ENCODE measurements at places on chromosomes 4 and X. TPM values are rescaled to one million over a fixed set of nuclear protein-coding genes. Genes with fewer than 3 reads are reported as not detected.
A peak's percentile ranks its signal among the peaks of the same experiment; 100 is the strongest.

DNA sequence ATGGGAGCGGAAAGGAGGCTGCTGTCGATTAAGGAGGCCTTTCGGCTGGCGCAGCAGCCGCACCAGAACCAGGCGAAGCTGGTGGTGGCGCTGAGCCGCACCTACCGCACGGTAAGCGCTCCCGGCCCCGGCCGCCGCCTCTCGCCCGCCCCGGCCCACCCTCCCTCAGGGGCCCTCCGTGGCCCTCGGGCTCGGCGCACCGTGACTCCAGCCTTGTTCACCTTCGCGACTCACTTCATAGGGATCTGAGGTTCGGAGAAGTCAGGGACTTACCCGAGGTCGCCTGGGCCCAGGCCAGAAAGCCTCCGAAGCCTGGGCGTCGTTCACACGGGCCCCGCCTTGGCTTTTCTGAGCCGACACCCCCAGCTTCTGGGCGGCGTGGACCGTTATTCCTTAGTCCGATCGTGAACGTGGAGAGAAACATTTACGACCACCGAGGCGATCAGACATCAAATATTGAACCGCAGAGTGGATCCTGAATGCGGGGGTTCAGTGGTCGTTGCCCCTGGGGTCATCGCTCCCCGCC, 362 bp downstream of the NCAPG start:
- H3K36me3 ChIP-seq, result no peaks in the 10 kb centered on the region
- H3K4me1 ChIP-seq, result peaks cover 38% of the 10 kb centered on the region
- H3K4me3 ChIP-seq, result peak overlapping the region; percentile 87
- no peaks in the 10 kb centered on the region for H3K27me3 ChIP-seq
- DNase-seq, result peak; percentile 89

DNA sequence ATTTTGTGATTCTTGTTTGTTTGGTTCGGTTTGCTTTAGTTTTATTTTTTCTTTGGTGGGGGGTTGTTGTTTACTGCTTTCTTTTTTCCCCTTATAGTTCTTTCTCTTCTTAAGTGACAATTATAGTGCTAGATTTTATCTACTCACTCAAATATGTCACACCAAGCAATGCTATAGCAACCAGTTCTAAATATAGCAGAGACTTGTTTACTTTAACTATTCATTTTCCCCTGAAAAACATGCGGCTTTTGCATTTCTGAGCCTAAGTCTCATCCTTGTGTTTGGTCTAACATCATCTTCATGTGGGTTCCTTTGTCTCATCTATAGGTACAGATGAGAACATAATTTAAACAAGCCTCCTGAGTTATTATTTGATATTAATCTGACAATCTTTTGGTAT, 676.6 kb downstream of the FAT4 start:
- H3K36me3 ChIP-seq, result no peaks in the 10 kb centered on the region
- DNase-seq, result no peak
- no peaks in the 10 kb centered on the region for H3K4me1 ChIP-seq
- H3K4me3 ChIP-seq, result no peak overlapping the region
- no peak overlapping the region for H3K27ac ChIP-seq
- no peaks in the 10 kb centered on the region for H3K27me3 ChIP-seq

- DNase-seq, result no peak
- no peaks in the 10 kb centered on the region for H3K27me3 ChIP-seq
- H3K36me3 ChIP-seq, result no peaks in the 10 kb centered on the region
- peaks cover 42% of the 10 kb centered on the region for H3K4me1 ChIP-seq
These were observed 1.4 kb downstream of the SEL1L3 start for GRCh38 chr4:25861280-25861950.

DNA sequence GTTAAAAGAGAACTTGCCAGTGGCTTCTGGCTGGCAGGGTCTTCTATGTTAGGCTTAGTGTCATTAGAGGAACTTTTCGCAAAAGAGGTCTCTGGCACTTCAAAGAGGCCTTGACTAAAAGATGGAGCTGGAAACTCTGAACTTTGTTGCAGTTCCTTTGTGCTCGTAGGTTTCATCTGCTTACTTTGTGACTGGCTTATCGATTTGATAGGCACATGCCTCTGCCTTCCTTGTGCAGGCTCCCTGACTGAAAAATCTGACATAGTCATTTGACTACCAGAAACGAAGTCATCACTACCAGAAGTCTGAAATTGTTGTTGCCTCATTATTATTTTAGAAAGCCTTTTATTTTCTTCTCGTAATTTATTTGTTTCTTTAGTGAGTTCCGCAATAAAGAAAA, 93.9 kb upstream of the IL13RA1 start:
- no peaks in the 10 kb centered on the region for H3K27me3 ChIP-seq
- H3K36me3 ChIP-seq, result no peaks in the 10 kb centered on the region
- H3K4me3 ChIP-seq, result no peak overlapping the region
- no peak overlapping the region for H3K27ac ChIP-seq
- DNase-seq, result no peak
- no peaks in the 10 kb centered on the region for H3K4me1 ChIP-seq

- no peaks in the 10 kb centered on the region for H3K27me3 ChIP-seq
- peaks cover 8% of the 10 kb centered on the region for H3K4me1 ChIP-seq
These were observed 68.7 kb downstream of the ENPP6 start for GRCh38 chr4:184148738-184149637.

- no peaks in the 10 kb centered on the region for H3K36me3 ChIP-seq
- H3K4me3 ChIP-seq, result no peak overlapping the region
- DNase-seq, result no peak
- H3K27ac ChIP-seq, result no peak overlapping the region
These were observed 136.4 kb upstream of the NDST4 start for GRCh38 chr4:115249808-115250207.

- no peaks in the 10 kb centered on the region for H3K27me3 ChIP-seq
- no peaks in the 10 kb centered on the region for H3K36me3 ChIP-seq
- no peak overlapping the region for H3K4me3 ChIP-seq
- H3K4me1 ChIP-seq, result no peaks in the 10 kb centered on the region
- no peak for DNase-seq
These were observed 2282.6 kb downstream of the ARAP2 start for GRCh38 chr4:33961761-33962160.

DNA sequence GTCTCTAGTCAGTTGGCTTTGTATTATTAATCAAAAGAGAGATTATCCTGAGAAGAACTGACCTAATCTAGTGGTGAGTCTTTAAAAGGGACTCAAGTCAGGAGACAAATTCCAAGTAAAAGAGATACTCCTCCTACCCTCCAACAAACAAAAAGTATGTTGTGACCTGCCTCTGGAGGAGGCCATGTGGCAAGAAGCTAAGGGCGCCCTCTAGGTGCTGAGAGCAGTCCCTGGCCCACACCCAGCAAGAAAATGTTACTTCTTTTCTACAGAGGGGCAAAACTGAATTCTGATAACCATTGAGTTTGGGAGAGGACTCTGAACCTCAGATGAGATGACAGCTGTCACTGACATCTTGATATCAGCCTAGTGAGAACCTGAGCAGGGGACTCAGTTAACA, 953.6 kb upstream of the AGA start:
- no peaks in the 10 kb centered on the region for H3K4me1 ChIP-seq
- no peak overlapping the region for H3K27ac ChIP-seq
- no peak for DNase-seq
- H3K4me3 ChIP-seq, result no peak overlapping the region
- no peaks in the 10 kb centered on the region for H3K27me3 ChIP-seq
- no peaks in the 10 kb centered on the region for H3K36me3 ChIP-seq

Gene GRK4
- total RNA-seq, result 10.4 TPM

Gene CTAG1B
- not detected for total RNA-seq

Gene TENM3
- total RNA-seq, result 4.8 TPM

Gene GBA3
- 1.4 TPM for total RNA-seq

Gene SPARCL1
- 306 TPM for total RNA-seq
